ENCODE measurements at places on chromosomes 2 and 18. TPM values are rescaled to one million over a fixed set of nuclear protein-coding genes. Genes with fewer than 3 reads are reported as not detected.

Gene IL36RN
- total RNA-seq, result not detected

Gene CCDC74B
- 0.28 TPM for total RNA-seq

DNA sequence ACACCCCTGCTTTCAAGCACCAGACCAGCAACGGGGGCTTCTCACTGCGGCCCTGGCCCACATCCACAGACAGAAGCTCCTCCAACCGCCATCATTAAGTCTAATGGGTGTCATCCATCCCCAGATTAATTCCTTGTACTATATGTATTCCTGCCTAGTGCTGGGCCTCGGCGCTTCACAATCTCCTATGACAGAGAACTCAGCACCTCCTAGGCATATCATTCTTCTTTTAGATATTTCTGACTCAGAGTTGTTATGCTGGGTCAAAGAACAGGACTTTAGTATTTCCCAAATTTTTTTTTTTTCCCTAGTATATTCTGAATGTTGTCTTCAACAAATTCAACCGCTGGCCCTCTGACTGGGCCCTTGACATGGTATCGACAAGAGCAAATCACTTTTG is 83.2 kb upstream of the TFCP2L1 start:
- H3K27ac ChIP-seq, result no peak overlapping the region
- H3K4me1 ChIP-seq, result no peaks in the 10 kb centered on the region
- H3K27me3 ChIP-seq, result no peaks in the 10 kb centered on the region
- H3K36me3 ChIP-seq, result peaks cover 57% of the 10 kb centered on the region
- H3K4me3 ChIP-seq, result no peak overlapping the region

DNA sequence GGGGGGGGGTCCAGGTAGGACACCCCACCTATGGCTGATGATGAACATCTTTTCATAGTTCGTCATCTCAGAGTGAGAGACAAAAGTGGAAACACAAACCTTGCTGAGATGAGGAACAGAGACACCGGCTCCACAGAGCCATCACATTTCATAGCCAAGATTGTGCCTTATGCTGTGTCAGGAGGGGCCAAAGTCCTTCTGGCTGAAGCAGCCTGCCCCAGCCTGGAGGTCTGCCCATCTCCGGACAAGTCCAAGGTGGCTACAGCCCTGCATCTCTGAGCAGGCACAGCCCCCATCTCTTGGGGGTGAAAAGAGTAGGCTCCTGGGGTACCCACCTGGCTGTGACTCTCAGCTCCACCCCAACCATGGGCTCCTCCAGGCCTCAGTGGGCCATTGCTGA is 70.3 kb downstream of the ZBTB7C start:
- H3K27me3 ChIP-seq, result no peaks in the 10 kb centered on the region
- H3K4me3 ChIP-seq, result no peak overlapping the region
- no peaks in the 10 kb centered on the region for H3K36me3 ChIP-seq

- no peaks in the 10 kb centered on the region for H3K36me3 ChIP-seq
- no peak overlapping the region for H3K27ac ChIP-seq
- no peak overlapping the region for H3K4me3 ChIP-seq
- H3K27me3 ChIP-seq, result no peaks in the 10 kb centered on the region
- no peaks in the 10 kb centered on the region for H3K4me1 ChIP-seq
- no peak for DNase-seq
These were observed 183.9 kb upstream of the KLHL14 start for GRCh38 chr18:32956591-32957315.

- no peak for DNase-seq
- no peak overlapping the region for H3K4me3 ChIP-seq
- H3K27ac ChIP-seq, result no peak overlapping the region
- H3K27me3 ChIP-seq, result no peaks in the 10 kb centered on the region
These were observed 179.6 kb upstream of the FBXO11 start for GRCh38 chr2:48085888-48086287.
